ENCODE measurements at places on chromosomes 3 and 15. TPM values are rescaled to one million over a fixed set of nuclear protein-coding genes. Genes with fewer than 3 reads are reported as not detected.

- H3K36me3 ChIP-seq, result no peaks in the 10 kb centered on the region
- H3K4me3 ChIP-seq, result no peak overlapping the region
- H3K4me1 ChIP-seq, result peaks cover 10% of the 10 kb centered on the region
- H3K27ac ChIP-seq, result no peak overlapping the region
These were observed 7.5 kb downstream of the CSNK1G1 start for GRCh38 chr15:64348455-64348854.

DNA sequence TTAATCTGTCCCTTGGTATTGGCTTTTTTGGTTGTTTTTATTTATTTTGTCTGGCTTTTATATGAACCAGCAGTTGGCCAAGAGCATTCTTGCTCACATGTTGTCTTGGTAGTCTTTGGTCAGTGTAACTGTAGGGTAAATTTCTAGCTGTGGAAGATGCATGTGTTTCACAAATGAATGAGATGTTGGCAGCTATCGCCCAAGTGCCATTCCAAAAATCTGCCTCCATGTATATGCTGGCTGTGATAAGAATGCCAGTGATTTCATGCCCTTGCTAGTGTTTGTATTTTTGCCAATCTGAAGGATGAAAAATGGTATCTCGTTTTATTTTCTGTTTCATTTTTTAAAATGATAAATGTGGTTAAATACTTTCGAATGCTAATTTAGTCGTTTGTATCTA lies 50.1 kb downstream of the TLNRD1 start:
- H3K4me1 ChIP-seq, result no peaks in the 10 kb centered on the region
- H3K27me3 ChIP-seq, result no peaks in the 10 kb centered on the region
- no peak overlapping the region for H3K4me3 ChIP-seq
- no peaks in the 10 kb centered on the region for H3K36me3 ChIP-seq
- no peak overlapping the region for H3K27ac ChIP-seq

DNA sequence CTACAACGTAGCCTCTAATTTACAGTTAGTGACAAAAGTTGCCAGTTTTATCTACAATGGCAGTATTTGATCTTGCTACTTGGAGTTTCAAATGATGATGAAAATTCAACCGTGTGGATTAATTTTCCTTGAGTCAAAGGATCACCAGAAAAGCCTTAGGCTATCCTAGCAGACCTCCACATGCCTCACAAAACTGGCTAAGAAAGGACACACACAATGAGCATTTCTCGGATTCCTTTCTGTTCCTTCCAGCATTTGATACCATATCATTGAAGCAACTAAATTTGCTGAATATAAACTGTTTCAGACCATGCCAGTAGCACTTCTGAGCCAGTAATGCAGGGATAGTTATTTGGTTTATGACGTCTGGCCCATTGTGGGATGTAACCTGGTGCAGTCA lies 587.4 kb upstream of the MDFIC2 start:
- H3K27me3 ChIP-seq, result no peaks in the 10 kb centered on the region
- no peak overlapping the region for H3K4me3 ChIP-seq
- no peaks in the 10 kb centered on the region for H3K4me1 ChIP-seq
- H3K27ac ChIP-seq, result no peak overlapping the region

DNA sequence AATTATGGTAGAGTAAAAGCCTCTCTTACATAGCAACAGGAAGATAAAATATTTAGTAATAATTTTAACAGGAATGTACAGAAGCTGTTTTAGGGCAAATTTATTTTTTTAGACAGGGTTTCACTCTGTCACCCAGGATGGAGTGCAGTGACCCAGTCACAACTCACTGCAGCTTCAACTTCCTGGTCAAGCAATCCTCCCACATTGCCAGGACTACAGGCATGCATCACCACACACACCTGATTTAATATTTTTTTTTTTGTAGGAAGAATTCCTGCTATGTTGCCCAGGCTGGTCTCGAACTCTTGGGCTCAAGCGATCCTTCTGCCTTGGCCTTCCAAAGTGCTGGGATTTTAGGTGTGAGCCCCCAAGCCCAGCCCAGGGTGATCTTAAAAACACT lies 61.1 kb downstream of the PCCB start:
- H3K4me1 ChIP-seq, result no peaks in the 10 kb centered on the region
- H3K4me3 ChIP-seq, result no peak overlapping the region
- no peak overlapping the region for H3K27ac ChIP-seq
- no peak for DNase-seq

DNA sequence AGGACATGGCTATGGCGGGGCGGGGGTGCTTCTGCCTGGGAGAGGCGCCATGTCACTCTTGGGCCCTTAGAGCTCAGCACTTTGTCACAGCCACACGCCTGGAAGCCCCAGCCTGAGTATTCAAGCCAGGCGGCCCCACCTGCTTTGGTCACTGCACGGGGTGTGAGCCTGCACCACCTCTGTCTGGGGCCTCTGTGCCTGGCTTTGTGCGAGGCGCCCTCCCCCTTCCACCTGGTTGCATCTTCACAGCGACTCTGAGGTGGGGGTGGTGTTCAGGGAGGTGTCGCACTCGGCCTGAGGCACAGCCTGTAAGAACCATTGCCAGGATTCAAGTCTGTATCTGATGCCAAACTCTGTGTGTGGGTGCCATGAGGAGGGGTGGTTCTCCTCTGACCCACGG lies 24.1 kb downstream of the ACAD9 start:
- H3K4me3 ChIP-seq, result no peak overlapping the region
- no peak overlapping the region for H3K27ac ChIP-seq
- H3K36me3 ChIP-seq, result peaks cover 21% of the 10 kb centered on the region
- H3K4me1 ChIP-seq, result no peaks in the 10 kb centered on the region
- H3K27me3 ChIP-seq, result no peaks in the 10 kb centered on the region

- no peaks in the 10 kb centered on the region for H3K27me3 ChIP-seq
- DNase-seq, result no peak
- H3K4me1 ChIP-seq, result no peaks in the 10 kb centered on the region
- no peak overlapping the region for H3K27ac ChIP-seq
- H3K4me3 ChIP-seq, result no peak overlapping the region
- H3K36me3 ChIP-seq, result no peaks in the 10 kb centered on the region
These were observed 13.2 kb downstream of the PCOLCE2 start for GRCh38 chr3:142875583-142876207.

GRCh38 chr3:44106756-44107155 lies 134.9 kb upstream of the TOPAZ1 start:
- H3K27me3 ChIP-seq, result no peaks in the 10 kb centered on the region
- H3K4me1 ChIP-seq, result no peaks in the 10 kb centered on the region
- no peak overlapping the region for H3K4me3 ChIP-seq
- H3K36me3 ChIP-seq, result peaks cover 2% of the 10 kb centered on the region

DNA sequence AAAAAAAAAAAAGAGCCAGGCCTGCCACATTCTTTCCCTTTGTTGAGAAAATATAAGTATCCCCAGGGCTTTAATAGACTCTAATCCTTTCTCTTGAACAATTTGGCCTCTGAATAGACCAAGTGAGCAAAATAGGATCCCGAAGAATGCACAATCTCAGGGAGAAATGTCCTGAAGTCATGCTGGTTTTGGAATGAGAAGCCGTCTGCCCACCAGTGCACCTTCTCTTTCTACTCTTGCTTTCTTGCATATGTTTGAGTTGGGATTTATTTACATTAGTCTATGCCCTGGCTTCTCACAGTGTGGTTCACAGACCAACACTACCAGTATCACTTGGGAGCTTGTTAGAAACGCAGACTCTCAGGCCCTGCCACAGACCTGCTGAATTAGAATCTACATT lies 153.0 kb downstream of the ZNF621 start:
- no peak overlapping the region for H3K4me3 ChIP-seq
- H3K4me1 ChIP-seq, result no peaks in the 10 kb centered on the region
- no peak overlapping the region for H3K27ac ChIP-seq
- no peak for DNase-seq

DNA sequence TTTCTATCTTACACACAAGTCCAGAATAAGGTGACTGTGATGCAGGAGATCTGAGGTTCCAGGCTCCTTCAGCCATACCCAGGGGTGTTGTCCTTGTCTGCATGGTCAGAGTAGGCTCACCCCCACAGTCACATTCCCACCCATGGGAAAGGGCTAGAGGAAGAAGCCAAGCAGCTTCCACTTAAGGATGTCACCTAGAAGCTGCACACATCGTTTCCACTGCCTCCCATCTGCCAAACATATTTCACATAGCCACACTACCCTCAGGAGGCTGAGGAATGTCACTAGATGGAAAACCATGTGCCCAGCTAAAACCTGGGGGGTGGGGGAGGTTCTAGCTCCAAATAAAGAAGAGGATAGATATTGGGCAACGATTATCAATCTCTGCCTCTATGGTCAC lies 58.1 kb downstream of the TMEM39A start:
- H3K4me3 ChIP-seq, result no peak overlapping the region
- H3K27me3 ChIP-seq, result no peaks in the 10 kb centered on the region
- peak; percentile 9 for DNase-seq
- H3K36me3 ChIP-seq, result peaks cover 4% of the 10 kb centered on the region

DNA sequence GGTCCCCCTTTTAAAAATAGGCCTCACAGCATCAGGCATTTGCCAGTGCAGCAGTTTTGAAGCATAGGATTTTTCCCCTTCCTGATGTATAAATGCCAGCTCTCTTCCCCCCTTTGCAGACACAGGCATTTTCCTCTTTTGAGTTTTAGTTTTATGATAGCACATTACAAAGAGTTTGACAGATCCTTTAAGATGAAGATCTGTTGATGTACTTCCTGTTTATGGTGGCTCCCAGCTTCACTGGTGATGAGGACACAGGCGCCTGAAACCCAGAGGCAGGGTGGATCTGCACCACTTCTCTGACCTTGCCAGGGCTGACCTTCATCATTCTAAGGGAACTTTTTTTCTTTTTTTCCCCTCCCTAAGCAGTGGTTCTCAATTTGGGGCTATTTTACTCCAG lies 243.4 kb downstream of the PTPRG start:
- no peak overlapping the region for H3K4me3 ChIP-seq
- H3K4me1 ChIP-seq, result peaks cover 6% of the 10 kb centered on the region
- H3K36me3 ChIP-seq, result no peaks in the 10 kb centered on the region
- no peak for DNase-seq
- no peaks in the 10 kb centered on the region for H3K27me3 ChIP-seq

The EHHADH gene
- 4.1 TPM for total RNA-seq

The ARL14 gene
- not detected for total RNA-seq
